ENCODE measurements at places on chromosomes 1 and 21. TPM values are rescaled to one million over a fixed set of nuclear protein-coding genes. Genes with fewer than 3 reads are reported as not detected.

SLC6A17 gene
- 0.02 TPM for polyA plus RNA-seq

MYBPHL gene
- not detected for polyA plus RNA-seq

CLDN17 gene
- polyA plus RNA-seq = not detected

LRRC38 gene
- not detected for polyA plus RNA-seq

GDAP2 gene
- polyA plus RNA-seq = 3.8 TPM

MNDA gene
- not detected for polyA plus RNA-seq

SLAMF6 gene
- polyA plus RNA-seq = not detected

TLR5 gene
- polyA plus RNA-seq = 0.25 TPM

RXRG gene
- not detected for polyA plus RNA-seq

GPN2 gene
- polyA plus RNA-seq = 44.8 TPM

CCDC27 gene
- polyA plus RNA-seq = not detected

LCE1F gene
- polyA plus RNA-seq = not detected

EVA1C gene
- polyA plus RNA-seq = 22.8 TPM

DNA sequence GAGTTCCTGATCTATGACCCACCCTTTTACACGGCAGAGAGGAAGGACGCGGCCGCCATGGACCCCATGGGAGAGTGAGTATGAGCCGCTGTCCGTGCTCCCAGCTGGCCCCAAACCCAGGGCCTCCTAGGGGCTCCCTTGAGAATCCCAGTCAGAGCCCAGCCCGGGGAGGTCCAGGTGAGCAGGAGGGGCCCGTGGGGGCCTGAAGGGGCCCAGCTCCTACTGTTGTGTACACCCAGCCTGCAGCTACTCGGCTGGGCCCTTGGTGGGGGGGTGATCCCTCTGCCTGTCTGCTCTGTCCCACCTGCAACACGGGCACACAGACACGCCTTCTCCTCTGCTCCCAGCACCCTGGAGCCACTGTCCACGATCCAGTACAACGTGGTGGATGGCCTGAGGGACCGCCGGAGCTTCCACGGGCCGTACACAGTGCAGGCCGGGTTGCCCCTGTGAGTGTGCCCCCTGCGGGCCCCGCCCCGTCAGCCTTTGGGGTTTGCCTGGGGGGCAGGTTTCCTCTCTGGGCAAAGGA is 28.6 kb upstream of the LRRC3 start:
- no peak for DNase-seq

GRCh38 chr21:40011371-40011770 is 144.1 kb downstream of the PCP4 start:
- DNase-seq = no peak

- DNase-seq = no peak
Measured at GRCh38 chr1:227886503-227886961, 61.2 kb downstream of the WNT9A start.

DNA sequence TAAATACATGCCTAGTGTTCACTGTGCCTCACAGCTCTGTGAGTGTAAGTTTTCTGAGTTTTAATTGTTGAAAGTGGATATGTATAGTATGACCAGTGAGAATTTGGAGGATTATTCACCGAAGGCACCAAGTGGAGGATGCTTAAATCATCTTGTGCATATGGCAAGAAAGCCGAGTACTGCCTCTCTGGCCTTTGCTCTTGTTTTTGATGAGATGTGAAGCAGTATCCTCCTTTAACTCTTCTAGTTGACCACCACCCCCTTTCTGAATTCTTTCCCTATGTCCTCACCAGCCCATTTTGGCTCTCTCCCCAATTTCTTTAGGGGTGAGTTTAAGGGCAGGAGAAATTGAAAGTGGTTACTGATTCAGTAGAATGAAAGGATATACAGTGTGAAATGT is 130.4 kb downstream of the SYT2 start:
- DNase-seq = no peak

DNA sequence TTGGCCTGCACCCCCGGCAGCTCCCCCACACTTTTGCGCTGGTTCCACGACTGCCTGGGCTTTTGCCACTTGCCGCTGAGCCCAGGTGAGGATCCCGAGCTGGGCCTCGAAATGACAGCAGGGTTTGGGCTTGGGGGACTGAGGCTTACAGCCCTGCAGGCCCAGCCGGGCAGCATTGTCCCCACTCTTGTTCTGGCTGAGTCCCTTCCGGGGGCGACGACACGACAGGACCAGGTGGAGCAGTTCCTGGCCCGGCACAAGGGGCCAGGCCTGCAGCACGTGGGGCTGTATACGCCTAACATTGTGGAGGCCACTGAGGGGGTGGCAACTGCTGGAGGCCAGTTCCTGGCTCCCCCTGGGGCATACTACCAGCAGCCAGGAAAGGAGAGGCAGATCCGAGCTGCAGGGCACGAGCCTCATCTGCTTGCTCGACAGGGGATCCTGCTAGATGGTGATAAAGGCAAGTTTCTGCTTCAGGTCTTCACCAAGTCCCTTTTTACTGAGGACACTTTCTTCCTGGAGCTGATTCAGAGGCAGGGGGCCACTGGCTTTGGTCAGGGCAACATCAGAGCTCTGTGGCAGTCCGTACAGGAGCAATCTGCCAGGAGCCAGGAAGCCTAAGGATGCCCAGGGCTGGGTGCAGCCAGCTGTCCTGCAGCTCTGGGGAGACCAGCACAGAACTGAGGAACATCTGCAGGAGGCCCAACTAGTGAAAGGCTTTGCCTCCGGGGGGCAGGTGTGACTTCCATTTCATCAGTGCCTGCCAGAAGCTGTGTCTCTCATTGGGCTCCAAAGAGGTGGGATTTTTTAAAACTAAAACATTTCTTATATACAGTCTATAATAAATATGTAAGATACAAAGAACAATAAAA is 1.2 kb downstream of the HPDL start:
- no peak for DNase-seq

DNA sequence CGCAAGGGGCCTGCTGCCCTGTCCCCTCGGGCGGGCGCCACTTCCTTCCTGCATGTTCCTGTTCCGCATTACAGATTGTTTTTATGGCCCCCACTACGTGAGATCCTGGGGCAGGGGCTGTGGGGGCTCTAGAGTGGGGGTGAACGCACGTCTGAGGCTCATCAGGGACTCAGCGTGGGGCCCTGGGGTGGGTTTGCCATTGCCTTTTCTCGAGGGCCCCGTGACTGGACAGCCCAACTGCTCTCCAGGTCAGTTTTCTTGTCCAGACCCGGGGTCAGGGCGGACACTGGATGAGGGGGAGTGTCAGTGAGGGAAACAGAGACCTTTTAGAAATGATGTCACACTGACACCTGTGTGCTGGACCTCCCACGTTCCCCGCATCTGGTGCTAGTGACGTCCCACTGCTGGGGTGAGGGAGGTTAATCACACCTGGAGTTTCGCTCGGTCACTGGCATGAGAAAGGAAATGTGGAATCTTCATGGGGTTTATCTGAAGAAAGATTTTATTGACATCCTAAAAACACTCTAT is 65.9 kb downstream of the AGPAT3 start:
- no peak for DNase-seq

DNA sequence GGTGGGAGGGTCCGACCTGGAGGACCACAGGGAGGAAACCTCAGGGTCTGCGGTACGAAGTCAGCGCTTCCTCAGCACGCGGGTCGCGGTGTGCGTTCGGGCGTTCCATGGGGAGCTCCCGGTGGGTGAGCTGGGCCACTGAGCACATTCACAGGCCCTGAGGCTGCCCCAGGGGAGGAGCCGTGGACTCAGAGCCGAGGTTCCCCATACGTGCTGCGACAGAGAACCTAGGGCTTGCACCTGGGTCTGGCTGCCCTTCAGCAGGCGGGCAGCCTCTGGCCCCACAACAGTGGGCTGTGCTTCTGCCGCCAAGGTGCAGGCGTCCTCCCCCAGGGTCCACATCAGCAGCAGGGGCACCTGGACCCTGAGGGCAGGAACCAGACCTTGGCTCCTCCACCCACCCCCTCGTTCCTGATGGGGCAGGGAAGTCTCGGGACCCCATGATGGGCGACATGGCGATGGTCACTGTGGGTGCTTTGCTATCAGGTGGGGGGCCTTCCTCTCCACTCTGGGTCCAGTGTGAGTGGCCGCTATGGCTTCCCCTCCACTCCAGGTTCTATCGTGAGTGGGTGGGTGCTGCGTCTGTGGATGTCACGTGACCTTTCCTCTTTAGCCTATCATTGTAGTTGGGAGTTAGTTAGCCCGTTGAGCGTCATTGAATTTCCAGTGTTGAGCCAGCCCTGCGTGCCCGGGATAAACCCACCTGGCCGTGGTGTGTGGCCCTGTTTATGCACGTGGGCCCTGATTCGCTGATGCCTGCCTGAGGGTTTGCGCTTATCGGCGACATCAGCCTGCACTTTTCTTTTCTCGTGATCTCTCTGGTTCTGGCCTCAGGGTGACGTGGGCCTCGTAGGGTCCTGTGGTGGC is 27.9 kb downstream of the FTCD start:
- no peak for DNase-seq

- DNase-seq = no peak
Measured at GRCh38 chr21:46295996-46296752, 10.0 kb downstream of the YBEY start.

DNA sequence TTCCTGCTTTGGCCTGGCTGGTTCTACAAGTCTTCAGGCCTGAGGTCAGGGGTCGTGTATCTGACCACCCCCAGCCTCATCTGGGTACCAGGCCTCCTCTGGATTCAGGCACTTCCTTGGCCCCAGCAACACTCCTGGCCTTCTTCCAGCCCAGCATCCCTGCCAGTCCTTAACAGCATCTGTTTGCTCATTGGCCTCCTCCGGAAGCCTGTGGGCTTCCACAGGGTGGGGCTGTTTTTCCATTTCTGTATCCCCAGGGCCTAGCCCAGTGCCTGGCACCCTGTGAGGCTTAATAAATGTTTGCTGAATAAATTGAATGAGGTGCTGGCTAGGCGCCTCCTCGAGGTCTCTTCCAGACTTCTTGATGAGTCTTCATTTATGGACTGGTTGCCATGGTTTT is 21.5 kb upstream of the GPR37L1 start:
- DNase-seq = no peak

DNA sequence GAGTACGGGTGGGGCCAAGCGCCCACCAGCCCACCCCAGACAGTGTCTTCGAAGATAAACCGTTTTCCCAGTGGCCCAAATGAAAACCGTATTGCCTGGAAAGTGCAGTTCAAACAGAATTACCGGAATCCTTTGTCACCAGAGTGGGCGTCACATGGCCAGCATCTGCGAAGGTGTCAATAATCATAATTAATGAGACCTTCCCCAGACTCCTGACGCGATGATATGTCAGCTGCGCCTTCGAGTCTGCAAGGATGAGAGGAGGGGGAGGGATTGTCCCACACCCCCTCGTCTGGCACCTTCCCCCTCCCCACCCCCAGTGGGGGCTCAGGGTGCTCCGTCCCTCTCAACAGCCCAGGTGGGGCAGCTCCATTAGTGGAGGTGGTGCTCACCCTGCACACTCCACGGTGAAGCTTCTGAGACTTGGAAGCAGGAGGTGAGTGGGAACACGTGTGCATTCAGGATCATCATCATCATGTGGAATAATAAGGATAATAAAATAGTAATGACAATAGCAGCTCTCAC is 215.1 kb downstream of the PTPRU start:
- no peak for DNase-seq

DNA sequence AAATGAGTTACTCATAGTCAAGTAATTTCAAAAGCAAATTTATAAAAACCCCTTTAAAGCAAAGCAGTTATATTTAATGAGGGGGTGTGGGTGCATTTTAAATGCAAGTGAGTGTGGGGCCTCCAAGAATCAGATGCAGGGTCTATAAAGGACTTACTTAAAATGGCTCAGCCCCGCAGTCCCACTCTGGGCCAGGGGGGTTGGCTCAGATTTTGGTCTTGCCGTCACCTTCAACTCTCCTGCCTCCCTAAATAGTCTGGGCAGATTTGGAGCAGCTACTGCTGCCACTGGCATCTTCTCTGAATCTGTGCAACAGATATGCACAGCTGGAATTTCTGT is 16.2 kb downstream of the AMPD2 start:
- DNase-seq = no peak

GRCh38 chr1:10943991-10944730 is 68.3 kb upstream of the TARDBP start:
- DNase-seq = peak; percentile 55

DNA sequence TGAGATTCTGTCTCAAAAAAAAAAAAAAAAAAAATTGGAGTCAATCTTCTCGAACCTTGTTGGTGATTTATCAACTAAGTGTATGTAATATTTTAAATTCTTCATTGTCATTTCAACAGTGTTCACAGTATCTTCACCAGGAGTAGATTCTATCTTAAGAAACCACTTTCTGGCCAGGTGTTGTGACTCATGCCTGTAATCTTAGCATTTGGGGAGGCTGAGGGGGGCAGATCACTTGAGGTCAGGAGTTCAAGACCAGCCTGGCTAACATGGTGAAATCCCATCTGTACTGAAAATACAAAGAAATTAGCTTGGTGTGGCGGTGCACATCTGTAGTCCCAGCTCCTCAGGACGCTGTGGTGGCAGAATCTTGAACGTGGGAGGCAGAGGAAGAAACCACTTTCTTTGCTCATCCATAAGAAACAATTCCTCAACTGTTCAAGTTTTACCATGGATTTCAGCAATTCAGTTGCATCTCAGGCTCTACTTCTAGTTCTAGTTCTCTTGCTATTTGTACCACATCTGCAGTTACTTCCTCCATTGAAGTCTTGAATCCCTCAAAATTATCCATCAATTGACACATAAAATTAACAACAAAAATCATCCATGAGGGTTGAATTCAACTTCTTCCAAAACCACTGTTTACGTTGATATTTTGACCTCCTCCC is 30.4 kb upstream of the EYA3 start:
- no peak for DNase-seq

GRCh38 chr21:39004634-39005501 is 178.4 kb downstream of the PSMG1 start:
- DNase-seq = peak; percentile 84

DNA sequence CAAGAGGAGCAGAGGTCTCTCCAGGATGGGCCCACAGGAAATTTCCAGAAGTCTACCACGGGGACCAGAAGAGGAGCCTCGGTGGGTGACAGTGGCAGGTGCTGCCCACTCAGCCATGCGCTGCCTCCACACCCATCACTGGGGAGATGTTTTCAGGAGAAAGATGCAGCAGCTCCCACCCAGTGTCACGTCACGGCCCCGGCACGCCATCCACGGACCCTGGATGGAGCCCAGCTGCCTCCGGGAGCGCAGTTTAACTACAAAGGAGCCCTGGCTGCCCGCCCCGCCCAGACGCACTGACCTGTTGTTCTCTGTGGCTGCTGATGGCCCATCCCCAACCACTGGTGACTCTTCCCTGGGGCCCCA is 6.8 kb downstream of the TSPEAR start:
- DNase-seq = no peak

DNA sequence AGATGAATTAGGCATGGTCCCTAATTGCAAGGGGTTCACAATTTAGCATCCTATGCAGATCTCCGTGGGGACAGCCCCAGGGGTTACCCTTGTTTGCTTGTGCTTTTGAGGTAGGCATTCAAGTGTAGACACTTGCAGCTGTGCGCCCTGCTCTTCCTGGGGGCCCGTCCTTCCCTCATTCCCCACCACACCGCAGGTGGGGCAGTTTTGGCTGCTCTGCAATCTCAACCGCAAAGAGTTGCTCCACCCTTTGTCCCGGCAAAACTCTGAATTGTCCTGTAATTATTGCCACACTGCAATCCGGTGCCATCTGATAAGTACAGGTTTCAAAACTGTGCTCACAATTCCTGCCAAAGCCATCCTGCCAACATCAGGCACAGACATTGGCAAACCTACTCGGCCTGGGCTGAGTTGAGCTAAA is 65.4 kb upstream of the LYST start:
- DNase-seq = no peak
